Type B pancreatic cell (in vitro differentiated cells): ENCODE measurements at places on chromosomes 2 and 18.

- no peak for DNase-seq
Measured at GRCh38 chr2:25757906-25758305, 84.5 kb upstream of the DTNB start.

DNA sequence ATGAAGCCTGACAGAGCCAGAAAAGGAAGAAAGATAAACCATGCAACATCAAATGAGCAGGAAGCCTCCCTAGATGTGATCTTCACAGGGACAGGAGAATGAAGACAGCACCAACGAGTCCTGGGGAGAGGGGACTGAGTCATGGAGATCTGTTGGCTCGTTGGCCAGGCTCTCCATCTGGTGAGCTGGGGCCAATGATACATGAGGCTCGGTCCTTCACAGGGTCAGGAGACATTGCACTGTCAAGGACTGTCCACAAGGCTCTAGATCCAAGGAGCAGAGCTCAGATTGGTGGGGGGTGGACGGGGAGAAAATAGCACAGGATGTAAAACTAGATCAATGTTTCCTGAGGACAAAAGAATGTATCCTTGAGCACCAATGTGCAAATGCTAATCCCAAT lies 735 bp downstream of the CD207 start:
- DNase-seq, result no peak

DNA sequence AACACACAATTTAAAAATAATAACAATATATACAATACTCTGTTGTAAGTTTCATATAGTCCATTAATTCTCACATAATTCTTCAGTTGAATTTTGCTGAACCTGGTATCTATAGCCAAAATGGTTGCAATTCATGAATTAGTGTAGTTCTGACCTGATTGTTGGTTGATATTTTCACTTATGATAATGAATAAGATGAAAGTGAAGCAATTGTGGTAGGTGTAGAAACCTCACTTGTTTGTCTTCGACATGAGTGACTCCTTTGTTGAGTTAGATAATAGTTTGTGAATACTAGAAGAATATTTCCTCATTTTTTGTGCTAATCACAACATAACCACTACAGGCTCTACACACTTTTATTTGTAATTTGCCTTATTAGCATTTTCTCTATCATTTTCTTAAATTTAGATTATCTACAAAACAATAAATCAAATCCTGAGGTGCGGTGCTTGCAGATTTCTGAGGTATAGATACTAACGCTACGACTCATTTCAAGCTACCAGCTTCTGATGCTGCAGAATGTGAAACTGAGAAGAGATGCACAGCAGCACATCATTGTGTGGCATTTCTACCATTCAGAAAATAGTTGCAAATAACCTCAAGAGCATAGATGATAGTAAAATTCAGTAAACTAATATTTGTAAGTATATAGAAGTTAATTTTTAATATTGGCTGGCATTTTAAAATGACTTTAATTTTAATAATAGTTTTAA lies 117.9 kb downstream of the KCNH7 start:
- no peak for DNase-seq

DNA sequence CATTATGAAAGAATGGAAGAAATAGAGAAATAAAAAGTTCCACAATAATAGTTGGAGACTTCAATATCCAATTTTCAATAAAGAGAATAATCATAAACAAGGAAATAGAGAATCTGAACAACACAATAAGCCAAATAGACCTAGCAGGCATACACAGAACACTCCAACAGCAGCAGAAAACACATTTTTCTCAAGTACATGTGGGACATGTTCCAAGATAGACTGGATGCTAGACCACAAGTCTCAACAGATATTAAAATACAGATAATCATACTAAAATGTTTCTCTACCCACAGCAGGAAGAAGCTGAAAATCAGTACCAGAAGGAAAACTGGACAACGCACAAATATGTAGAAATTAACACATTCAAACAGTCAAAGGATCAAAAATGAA lies 113.9 kb downstream of the USP34 start:
- no peak for DNase-seq

DNA sequence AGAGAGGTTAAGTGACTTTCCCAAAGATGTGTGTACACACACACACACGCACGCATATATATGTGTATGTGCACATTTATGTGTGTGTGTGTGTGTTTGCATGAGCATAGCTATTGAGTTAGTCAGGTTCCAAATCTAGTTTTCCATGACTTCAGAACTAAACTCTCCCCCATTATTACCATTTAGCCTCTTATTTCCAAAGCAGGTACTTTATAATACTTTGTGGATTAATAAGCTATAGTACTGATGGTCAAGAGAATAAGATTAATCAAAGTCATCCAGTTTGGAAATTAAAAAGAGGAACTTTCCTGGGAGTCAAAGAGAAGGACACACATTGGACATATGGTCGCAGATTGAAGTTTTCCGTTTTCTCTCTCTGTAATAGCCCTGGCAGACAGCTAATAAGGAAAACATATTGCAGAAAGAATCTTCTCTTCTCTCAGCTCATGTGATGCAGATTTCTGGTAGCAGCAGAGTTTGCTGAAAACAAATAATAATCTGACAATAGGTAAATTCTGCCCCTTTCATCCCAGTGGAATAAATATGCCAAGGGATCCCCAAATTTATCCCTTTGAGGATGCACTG lies 410.9 kb upstream of the TCF4 start:
- DNase-seq, result no peak

GRCh38 chr2:152031747-152032306 lies 67.0 kb downstream of the CACNB4 start:
- no peak for DNase-seq

GRCh38 chr2:239129147-239129920 lies 271.5 kb downstream of the HDAC4 start:
- no peak for DNase-seq

DNA sequence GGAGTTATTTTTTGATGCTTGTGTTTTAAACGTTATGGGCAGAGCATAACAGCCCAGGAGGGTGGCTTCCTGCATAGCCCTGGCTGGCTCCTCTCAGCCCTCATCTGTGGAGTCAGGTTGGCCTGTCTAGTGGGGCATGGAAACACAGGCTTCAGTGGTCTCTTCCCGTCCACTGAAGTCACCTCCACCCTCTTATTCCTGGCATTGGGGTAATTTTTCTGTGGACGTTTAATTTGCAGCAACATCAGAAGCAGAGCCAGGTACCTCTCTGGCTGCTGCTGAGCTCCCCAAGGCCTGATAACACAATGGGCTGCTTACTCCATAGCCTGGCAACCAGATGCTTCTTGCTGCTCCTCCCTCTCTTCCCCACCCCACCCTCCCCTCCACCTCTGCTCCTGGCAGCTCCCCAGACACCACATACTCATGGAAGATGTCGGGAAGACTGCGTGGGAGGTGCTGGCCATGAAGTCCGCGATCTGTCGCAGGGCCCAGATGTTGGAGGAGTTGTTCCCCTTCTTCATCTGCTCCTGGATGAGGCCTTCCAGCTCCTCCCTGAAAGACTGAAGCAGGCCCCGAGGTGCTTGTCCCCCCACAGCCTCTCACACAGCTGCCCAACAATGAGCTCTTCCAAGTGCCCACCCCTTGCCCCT lies 64.0 kb downstream of the ADD2 start:
- DNase-seq, result peak; percentile 34

DNA sequence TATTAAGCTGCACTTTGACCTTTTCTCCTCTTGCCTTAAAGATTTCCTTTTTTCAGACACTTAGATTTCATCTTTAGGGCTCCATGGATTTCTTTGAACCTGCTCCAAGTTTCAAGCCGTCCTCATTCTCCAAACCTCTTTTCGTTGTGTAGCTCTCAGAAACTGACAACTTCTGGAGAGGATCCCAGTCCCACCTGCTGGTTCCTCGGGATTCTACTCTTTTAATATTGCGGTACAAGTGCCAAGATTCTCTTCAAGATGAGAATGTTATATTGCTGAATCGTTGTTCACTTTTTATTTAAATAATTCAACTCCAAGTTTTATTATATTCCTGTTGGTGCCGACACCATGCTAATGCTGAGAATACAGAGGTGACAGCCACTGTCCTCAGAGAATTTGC lies 141.1 kb downstream of the CDH20 start:
- no peak for DNase-seq

DNA sequence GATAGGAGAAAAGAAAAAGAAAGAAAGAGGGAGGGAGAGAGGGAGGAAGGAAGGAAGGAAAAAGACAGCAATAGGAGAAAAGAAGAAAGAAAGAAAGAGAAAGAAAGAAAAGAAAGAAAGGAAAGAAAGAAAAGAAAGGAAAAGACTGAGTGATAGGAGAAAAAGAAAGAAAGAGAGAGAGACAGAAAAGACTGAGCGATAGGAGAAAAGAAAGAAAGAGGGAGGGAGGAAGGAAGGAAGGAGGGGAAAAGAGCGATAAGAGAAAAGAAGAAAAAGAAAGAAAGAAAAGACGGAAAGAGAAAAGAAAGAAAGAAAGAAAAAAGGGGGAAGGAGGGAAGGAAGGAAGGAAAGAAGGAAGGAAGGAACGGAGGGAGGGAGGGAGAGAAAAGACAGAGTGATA lies 216.7 kb downstream of the DOK6 start:
- no peak for DNase-seq

GRCh38 chr2:161122772-161123530 lies 37.3 kb upstream of the TANK start:
- DNase-seq, result no peak

DNA sequence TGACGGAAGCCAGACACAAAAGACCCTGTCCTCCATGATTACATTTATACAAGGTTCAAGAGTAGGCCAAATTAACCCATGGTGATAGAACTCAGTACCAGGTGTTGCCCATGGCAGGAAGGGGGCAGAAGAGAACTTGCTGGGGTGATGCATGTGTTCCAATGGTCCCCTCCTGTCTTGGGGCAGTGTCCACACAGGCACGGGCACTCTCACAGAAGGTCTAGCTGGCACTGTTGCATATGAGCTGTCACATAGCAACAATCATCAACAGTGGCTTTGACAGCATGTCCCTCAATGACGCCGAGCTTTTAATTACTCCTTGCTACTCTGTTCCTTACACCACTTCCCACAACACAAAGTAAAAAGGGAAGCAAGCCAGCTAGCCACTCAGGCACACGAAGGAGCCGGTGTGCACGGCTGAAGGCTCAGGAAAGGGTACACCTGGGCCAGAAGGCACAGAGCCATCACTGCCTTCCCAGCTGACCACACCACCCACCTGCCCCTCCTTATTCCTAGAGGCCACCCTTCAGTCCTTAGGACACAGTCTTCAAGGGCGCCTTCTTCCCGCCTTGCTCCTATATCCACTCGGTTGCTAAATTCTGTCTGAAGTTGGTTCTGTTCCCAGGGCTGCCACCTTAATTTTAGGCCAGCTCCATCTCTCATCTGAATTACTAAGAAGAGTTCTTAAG lies 28.9 kb downstream of the RPL31 start:
- no peak for DNase-seq

- no peak for DNase-seq
Measured at GRCh38 chr2:204239411-204240165, 303.0 kb downstream of the ICOS start.

GRCh38 chr2:19898592-19899329 lies 3.0 kb downstream of the TTC32 start:
- DNase-seq, result no peak

DNA sequence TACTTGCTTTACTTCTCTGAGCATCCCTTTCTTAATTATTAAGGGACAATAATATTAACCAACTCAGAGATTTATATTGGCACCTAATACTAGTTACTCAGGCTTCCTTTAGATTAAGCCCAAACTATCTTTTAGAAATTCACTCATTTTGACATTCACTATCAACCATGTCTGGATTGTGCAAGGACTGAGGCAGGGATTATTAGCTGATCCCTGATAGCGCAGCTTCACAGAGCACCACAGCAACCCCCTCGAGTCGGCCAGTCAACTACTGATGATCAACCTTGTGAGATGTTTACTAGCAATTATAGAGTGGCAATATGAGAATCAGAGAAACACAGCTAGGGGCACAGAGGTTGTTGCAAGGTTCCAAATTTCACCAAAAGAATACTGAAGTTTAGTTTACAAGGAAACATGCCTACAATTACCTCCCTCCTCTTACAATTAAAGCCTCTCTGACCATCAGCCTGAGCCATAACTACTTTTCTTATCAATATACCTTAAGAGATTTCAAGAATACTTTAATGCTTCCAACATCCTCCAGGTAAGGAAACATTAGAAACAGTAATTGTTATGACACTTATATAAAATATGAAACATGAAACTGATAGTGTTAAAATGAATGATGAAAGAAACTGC lies 191.6 kb downstream of the TCF4 start:
- no peak for DNase-seq

- DNase-seq, result no peak
Measured at GRCh38 chr2:128834207-128834879, 515.7 kb upstream of the HS6ST1 start.

DNA sequence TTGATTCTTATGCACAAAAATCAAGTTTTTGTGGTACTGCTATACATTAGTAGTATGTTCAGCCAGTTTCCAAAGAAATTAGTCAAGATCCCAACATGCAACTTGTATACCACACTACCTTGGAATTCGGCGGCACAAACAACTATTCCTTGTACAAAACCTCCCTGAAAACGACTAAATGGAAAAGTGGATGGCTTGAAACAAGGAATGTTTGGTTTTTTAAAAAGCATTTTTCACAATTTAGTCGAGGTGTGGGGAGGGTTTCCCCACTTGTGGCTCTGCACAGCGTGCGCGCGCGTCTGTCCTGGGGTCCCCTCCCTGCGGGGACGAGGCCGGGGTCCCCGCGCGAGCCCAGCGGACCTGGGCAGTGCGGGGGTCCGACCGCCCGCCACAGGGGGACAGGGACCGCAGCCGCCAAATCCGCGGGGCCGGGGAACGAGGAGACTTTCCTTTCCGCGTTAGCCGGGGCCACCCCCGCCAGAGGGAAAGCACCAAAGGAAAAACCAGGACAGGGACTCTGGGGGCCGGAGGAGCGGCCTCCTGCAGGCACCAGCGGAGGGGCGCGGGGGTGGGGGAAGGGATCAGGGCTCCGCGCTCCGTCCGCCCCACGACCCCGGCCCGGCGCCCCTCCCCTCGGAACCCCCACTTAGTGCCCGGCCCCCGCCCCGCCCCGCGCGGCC lies 534 bp upstream of the SOCS6 start:
- DNase-seq, result peak; percentile 73

- no peak for DNase-seq
Measured at GRCh38 chr2:203820969-203821368, 46.6 kb upstream of the CTLA4 start.

GRCh38 chr2:215460682-215461382 lies 25.0 kb upstream of the FN1 start:
- DNase-seq, result no peak

GRCh38 chr2:100974712-100975520 lies 27.2 kb upstream of the RPL31 start:
- DNase-seq, result no peak

- DNase-seq, result no peak
Measured at GRCh38 chr18:64974391-64975125, 776.3 kb upstream of the CDH7 start.

DNA sequence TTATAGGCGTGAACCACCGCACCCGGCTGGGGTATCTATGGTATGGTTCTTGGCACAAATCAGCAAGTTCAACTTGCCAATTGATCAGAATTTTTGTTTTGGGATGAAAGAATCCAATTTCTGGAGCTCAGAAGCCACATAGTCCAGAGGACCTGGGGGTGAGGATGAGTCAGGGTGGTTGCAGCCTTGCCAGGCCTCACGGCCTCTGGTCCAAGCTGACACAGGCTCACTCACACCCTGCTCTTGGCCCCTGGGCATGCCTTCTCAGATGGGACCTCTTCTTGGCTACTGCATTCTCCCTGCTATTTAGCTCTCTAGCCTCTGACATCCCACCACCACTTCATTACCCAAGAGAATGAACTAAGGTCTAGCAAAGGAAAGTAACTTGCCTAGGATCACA lies 16.3 kb downstream of the CAPG start:
- DNase-seq, result no peak
